ENCODE measurements at places on chromosomes 5 and 9.
A peak's percentile ranks its signal among the peaks of the same experiment; 100 is the strongest.

DNA sequence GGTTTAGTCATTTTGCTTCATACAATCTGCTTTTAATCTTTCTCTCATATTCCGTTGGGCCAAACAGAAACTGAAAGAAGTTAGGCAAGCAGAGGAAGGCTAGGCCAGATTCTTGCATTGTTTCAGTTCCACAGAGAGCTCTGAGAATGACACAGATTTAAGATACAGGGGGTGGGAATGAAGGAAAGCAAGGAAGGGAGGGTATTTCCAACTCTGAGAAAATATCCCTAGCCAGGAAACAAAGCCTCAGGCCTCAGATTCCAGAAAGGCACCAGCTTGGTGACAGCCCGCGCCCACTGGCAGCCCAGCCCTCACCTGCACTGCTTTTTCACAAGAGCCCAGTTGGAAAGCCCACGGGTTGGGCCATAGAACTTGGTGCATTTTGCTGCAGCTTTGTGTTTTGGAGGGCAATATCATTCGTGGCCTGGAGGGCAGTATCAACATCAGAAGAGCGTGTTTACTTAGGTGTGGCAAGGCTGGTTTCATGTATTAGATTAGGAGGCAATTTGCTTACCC is 63.5 kb downstream of the ENC1 start:
- no peak for DNase-seq

DNA sequence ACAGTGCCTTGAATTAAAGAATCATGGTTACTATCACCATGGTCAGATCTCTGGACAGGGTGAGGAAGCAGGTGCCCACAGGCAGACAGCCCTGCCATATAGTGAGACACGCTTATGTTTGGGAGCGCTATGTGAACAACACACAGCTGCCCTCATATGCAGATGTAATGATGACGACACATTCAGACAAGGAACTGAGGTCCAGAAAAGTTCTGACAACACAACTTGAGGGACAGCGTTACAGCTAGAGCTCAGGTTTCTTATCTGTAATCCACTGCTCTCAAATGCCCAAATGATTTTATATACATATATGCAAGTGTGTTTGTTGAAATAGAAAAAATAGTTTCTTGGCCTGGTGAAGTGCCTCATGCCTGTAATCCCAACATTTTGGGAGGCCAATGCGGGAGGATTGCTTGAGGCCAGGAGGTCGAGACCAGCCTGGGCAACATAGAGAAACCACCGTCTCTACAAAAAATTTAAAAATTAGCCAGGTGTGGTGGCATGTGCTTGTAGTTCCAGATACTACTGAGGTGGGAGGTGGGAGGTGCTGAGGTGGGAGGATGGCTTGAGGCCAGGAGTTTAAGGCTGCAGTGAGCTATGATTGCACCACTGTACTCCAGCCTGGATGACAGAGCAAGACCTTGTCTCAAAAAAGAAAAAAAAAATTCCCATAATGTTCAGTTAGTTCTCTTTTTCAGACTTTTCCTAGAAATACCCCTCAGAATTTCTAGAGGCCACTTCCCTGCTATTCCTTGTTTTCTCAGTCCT is 423.2 kb downstream of the RAB3C start:
- DNase-seq: no peak

DNA sequence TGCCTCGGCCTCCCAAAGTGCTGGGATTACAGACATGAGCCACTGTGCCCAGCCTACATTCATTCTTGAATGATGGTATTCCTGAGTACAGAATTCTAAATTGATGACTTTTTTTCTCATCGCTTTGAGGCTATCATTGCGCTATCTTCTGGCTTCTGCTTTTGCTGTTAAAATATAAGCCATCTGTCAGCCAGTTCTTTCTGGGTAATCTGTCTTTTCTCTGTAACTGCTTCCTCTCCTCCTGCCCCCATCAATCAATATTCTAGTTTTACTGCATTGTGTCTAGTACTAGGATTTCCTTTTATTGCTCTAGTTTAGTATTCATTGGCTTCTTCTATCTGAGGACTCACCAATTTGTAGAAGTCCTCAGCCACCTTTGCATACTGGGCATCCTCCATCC is 89.0 kb downstream of the PLPP1 start:
- DNase-seq: no peak

DNA sequence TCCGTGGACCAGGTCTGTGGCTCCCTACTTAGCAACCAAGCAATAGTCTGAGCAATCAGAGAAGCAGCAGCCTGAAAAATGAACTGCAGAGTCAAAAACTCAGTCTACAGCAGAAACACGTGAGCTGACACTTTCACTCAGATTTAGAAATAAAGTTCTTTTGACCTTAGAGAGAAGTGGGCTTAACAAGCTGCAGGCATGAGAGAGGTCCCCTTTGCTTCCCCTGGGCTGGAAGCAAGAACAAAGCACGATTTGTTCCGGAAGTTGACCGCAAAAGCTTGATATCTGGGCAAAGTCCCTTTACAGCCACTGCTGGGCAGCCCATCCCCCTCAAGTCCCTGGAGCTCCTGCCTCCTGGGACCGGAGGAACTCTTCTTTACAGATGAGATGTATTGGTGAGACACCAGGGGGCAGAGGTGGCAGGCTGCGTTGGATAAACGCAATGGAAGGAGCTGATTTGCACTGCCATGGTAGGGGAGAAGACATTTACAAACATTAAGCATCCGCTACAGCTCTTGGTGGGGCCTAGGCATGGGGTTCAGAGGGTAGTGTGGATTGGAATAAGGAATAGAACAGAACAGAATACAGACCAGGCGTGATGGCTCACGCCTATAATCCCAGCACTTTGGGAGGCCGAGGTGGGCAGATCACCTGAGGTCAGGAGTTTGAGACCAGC is 5.8 kb upstream of the SOWAHA start:
- DNase-seq: no peak

GRCh38 chr9:135088979-135089847 is 1.7 kb downstream of the OLFM1 start:
- no peak for DNase-seq

GRCh38 chr9:69307446-69308205 is 17.4 kb upstream of the ENTREP1 start:
- no peak for DNase-seq

DNA sequence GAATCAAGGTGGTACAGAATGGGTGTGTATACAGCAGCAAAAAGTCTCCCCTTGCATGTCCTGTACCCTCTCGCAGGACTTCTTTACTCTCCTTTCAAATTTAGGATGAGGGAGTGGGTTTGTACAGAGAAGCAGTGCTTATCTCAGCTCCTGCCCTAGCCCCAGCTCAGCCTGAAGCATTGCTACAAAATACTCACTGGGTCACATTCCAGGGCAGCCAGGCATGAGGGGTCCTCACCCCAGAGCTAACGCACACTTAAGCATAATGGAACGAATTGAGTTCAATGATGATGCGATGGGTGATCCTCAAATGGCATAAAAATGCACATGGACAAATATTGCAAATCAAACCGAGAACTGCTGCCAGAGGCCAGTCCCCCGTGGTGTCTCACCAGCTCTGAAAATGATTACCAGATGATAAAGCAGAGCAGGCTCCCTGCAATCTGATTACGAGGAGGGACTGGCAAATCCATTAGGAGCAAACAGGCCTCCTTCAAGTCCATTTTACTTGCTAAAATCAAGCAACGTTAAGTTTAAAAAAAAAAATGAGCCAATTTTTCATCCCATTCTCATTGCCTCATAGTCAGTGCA is 231.6 kb upstream of the TAS2R1 start:
- DNase-seq: no peak

GRCh38 chr5:107774316-107774715 is 103.6 kb upstream of the EFNA5 start:
- no peak for DNase-seq

DNA sequence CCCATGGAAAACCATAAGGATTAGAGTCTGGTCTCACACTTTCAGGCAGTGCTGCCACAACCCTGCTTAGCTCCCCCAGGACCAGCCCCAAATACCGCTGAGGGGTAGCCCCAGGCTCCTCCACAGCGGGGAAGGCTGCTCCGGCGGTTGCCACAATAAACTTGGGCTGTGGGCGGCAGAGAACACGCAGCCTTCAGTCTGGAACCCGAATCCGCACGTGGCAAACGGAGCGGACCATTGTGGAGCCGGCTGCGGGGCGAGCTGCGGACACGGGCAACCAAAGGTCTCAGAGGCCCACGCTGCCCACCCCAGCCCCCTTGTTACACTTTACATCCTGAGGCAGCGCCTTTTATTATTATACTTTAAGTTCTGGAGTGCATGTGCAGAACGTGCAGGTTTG is 37.3 kb upstream of the C9orf72 start:
- no peak for DNase-seq

DNA sequence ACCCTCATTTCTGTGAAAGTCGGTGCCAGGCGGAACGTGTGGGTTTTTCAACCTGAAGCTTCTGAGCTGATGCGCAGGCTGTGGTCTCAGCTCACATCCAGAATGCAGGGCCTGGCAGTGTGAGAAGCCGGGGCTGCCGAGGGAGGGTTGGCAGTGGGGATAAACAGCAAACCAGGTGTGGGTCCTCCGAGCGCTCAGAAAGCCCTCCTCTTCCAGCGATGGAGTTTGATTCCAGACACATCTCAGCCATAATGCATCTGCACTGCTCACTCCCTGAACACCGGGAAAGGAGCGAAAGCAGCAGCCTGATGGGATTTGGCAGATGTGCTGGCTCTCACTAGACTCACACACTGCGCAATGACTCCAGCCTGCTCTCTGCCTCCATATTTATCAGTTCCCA is 280.1 kb downstream of the HSPA4 start:
- no peak for DNase-seq

DNA sequence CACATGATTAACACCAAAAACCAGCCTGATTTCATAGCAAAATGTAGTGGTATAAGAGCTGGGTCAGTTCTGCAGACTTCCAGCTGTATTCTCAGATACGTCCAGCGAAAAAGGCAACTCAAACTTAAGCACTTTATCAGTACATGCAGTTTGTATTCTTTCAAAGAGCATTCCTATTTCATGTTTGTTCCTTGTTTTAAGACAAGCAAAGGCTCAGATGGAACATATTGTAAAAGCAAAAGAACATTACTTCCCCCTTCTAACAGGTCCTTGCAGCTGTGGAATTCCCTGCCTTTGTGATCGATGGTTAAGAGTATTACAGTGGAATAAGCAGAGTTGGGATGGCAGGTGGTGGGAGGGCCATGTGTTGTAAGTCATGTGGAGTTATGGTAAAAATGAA is 86.3 kb upstream of the GRHPR start:
- no peak for DNase-seq

GRCh38 chr5:171342362-171343111 is 33.5 kb downstream of the TLX3 start:
- DNase-seq: peak; percentile 21

- DNase-seq: no peak
Measured at GRCh38 chr9:91160181-91160580, 201.5 kb downstream of the AUH start.

DNA sequence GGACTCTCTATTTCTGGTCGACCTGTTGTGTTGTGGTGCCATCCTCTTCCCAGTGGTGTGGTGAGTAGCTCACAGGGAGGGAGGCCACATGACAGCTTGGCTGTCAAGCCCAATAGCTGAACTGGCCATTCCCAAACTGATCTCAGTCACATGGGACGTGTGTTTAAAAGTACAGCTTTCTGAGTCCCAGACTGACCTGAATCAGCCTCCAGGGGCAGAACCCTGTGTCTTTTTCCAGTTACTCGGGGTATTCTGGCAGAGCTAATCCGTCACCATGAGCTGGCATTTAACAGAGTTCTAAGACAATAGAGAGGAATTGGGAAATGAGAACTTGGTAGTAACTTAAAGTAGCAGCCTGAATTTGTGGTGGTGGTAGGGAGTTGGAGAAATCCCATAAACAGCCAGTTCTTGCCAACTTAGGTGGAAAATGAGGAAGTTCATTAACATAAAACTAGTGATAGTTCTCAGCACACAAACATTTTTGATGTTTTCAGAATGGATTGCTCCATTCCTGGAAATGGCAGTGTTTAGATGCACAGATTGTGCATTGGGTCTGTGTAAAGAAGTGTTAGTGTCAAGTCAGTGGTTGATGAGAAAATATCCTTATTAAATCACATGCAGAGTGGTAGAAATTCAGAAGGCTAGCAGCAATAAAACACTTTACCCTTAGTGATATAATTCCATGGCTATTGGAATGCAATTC is 50.9 kb downstream of the GPR107 start:
- DNase-seq: no peak

DNA sequence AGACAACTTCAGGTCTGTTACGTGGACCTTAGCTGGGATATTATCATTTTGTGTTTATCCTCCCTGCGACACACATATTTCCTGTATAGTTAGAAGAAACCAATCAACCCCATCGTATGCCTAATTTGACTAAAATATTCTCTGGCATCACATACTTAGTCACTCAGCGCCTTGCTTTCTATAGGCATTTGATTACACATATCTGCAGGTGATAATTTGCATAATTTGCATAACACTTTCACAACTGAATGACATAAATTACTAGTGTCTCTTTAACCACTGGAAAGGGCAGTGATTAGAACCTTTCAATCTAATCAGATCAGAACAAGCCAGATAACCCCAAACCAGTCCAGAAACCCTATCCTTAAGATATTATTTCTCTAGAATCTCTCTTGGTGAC is 390.2 kb downstream of the TLR4 start:
- no peak for DNase-seq

Data from NCI-H1105 treated with DMSO at 0.1 percent for 48 hours (cell line).